Cardiac atrium fibroblast (primary cell): ENCODE measurements at places on chromosomes 5 and 9. TPM values are rescaled to one million over a fixed set of nuclear protein-coding genes. Genes with fewer than 3 reads are reported as not detected.

The CCL27 gene
- not detected in 2 replicates for total RNA-seq

The FRRS1L gene
- total RNA-seq = 0.16 TPM in 1 of 2 replicates, not detected in the other

The EXD3 gene
- total RNA-seq = 2.8 and 4.0 TPM in 2 replicates

The ADAMTS19 gene
- 0.54 and 2.1 TPM in 2 replicates for total RNA-seq

The NRARP gene
- 0.18 and 1.9 TPM in 2 replicates for total RNA-seq

The KLHL9 gene
- total RNA-seq = 24.2 and 25.9 TPM in 2 replicates

The SCGB3A2 gene
- not detected in 2 replicates for total RNA-seq

The INSL4 gene
- not detected in 2 replicates for total RNA-seq

The SLC46A2 gene
- not detected in 2 replicates for total RNA-seq

The SHLD3 gene
- total RNA-seq = 1.9 and 2.9 TPM in 2 replicates

The GDA gene
- not detected in 2 replicates for total RNA-seq
